ENCODE measurements at places on chromosomes 5 and 9.

- no peak for DNase-seq
Observed at GRCh38 chr5:17276445-17276844, 59.0 kb downstream of the BASP1 start.

- no peak for DNase-seq
Observed at GRCh38 chr5:28726815-28727214, 1688.4 kb upstream of the CDH9 start.

DNA sequence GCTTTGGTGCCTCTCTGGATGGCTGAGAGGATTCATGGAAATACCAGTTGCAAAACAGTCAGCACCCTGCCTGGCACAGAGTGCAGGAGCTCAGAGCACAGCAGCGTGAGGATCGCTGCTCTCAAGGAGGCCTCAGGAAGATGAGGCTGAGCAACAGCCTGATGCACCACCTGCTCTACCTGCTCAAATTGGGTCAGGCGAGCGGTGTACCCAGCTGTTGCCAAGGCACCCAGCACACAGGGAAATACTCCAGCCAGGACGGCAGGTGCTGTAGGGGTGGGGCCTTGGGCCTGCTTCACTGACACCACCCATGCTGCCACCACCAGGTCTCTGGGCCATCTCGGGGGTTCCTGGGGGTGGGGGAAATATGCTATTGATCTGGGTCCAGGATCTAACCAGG, 4.3 kb downstream of the EEIG1 start:
- no peak for DNase-seq

GRCh38 chr9:2621722-2622460, at the start of gene VLDLR:
VLDLR (plus strand) TSS chr9:2621787; CDS start chr9:2622190, 403 bp downstream.
- DNase-seq, result peak; percentile 13

DNA sequence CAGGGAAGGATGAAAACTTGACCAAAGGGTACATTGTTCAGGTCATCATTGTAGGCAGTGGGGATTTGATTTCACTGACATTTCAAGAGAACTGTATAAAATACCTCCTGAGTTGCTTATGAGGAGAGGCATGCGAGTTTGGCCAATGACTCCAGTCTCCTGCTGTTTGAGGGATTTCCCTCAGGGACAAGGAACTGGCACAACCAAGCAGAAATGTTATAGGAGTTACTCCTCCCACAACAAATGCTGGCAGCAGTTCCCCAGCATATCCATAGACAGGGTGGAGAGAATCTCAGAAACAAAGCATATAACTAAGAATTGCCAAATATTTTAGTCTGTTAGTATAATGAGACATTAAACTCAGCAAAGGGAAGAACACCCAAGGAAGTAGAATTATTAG, 47.2 kb upstream of the FBXL7 start:
- no peak for DNase-seq

- DNase-seq, result peak; percentile 83
Observed at GRCh38 chr5:179758955-179759354, 26.3 kb downstream of the MAML1 start.

DNA sequence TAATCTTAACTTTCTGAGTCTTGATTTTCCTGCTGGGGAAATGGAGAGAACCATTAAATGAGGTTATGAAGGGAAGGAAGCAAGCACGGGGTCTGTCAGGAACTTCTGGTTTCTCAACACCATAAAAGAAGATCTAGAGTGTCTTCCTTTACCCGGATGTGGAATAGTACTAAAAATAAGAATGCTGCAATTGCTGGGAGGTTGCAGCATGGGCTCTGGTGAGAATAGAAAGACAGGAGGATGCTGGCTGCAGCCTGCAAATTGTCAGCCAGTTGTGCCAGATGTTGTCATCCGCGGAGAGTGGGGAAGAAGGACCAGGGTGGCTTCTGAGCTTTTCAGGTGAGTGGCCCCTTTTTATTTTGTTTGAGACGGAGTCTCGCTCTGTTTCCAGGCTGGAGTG, 69.3 kb upstream of the STC2 start:
- DNase-seq, result peak; percentile 43

DNA sequence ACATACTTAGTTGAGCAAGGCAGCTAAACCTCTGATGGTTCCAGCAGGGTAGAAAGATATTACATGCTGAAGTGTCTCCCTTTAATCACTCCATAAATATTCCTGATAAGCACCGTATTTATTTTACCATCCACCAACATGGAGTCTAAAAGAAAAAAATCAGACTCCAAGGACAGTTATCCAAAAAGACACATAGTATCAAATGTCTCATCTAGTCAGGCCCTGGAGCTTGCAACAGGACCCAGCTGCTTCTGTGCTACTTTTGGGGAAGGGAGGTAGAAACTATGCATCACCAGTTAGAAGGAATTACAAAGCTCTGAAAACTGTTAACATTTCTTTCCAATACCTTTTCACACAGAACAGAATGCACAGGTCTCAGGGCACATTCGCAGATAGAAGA, 88.1 kb downstream of the S1PR3 start:
- DNase-seq, result no peak

GRCh38 chr5:61347080-61347479, 15.0 kb downstream of the ZSWIM6 start:
- DNase-seq, result peak; percentile 74

- no peak for DNase-seq
Observed at GRCh38 chr5:90408571-90409317, 812 bp downstream of the CETN3 start.

GRCh38 chr5:69000216-69000919, 93.4 kb upstream of the SLC30A5 start:
- no peak for DNase-seq

GRCh38 chr5:149227168-149227826, 44.4 kb upstream of the AFAP1L1 start:
- peak; percentile 15 for DNase-seq

DNA sequence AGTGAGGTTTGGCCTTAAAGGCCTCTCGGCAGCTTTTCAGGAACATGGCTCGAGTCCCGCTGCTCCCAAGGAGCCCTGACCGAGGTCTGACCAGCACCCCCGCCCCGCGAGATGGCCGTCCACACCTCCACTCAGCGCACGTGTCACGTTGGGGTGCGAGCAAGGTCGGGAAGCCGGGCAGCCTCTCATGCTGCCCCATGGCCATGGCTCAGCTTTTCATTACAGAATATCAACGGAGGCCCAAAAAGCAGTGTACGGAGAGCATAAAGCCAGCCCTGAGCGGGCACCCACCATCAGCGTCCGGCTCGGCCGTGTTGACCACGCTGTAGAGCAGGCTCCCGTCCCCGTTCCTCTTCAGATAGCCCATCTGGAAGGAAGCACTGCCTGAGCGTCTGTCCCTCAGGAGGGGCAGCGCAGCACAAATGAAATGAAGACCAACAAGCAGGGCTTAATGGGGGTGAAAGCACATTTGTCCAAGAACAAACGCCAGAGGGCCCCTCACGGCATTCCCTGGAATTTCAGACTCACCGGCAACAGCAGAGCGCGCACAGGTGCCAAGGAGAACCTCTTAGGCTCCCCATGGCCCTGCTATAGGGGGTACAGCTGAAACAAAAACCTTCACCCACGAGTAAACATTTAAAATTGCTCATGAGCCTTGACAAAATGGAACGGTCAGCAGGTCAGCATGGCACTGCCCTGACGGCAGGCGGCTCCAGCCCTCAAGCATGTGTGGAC, 11.6 kb downstream of the BRD9 start:
- DNase-seq, result no peak

GRCh38 chr9:99824378-99825171, 2.9 kb downstream of the NR4A3 start:
- DNase-seq, result peak; percentile 69

GRCh38 chr9:96177005-96177718, 124.8 kb downstream of the HSD17B3 start:
- DNase-seq, result no peak
